ENCODE measurements at places on chromosomes 5 and 9. TPM values are rescaled to one million over a fixed set of nuclear protein-coding genes. Genes with fewer than 3 reads are reported as not detected.

The ENTPD2 gene
- 1.2 TPM for total RNA-seq

The ADAMTSL2 gene
- 4.2 TPM for total RNA-seq

DNA sequence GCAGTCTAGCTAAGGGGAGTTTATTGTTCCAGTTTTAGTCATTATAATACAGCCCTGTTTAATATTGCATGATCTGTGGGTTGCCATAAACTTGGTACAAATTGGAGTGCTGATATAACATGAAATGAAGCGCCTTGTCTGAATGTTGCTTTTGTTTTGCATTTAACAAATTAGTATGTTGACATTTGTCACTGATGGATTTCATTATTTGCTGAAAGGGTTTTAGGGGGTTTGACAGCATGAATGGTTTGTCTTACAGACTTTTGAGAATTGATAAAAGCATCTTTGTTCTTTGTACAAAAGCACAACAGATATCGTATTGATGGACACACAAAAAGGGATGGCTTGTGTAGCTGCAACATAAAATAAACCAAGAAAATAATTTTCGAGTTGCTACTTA lies 178.3 kb downstream of the AOPEP start:
- H3K36me3 ChIP-seq = no peaks in the 10 kb centered on the region
- no peak overlapping the region for H3K27ac ChIP-seq
- DNase-seq = no peak
- H3K4me3 ChIP-seq = no peak overlapping the region

The SLC6A3 gene
- total RNA-seq = not detected

The FCN2 gene
- total RNA-seq = not detected

The ATP10B gene
- total RNA-seq = not detected

Measured in heart left ventricle (tissue), 16 donors.